GM23248 (cell line): ENCODE measurements at places on chromosomes 12 and 14.

GRCh38 chr14:22952418-22952817 lies 4.5 kb downstream of the HAUS4 start:
- no peak for DNase-seq

DNA sequence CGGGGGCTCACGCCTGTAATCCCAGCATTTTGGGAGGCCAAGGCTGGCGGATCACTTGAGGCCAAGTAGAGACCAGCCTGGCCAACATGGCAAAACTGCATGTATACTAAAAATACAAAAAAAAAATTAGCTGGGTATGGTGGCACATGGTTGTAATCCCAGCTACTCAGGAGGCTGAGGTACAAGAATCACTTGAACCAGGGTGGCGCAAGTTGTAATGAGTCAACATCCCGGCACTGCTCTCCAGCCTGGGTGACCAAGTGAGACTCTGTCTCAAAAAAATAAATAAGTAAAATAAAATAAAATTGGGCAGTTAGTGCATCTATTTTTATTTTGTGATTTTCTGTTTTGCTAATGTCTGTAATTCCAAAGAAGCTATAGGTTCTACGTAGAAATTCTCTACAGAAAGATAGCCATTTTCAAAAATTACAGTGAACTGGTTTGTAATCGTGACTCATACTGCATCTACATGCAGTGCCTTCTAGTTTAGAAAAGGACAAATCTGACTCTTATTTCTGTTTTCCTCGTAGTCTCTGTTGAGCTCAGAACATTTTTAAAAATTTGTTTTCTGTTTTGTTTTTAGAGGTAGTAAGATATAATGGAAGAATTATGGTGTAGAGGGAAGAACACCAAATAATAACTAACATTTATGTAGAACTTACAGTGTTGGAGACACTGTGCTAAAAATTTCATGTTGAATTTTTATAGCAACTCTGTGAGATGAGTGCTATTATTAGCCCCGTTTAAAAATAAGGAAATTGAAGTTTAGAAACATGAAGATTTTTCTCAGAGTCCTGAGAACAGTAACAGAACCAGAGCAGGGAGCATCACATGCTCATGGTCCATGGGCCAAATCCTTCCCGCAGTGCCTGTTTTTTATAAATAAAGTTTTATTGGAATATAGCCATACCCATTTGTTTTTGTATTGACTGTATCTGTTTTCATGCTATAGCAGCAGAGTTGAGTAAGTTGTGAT lies 201.2 kb downstream of the SYNE2 start:
- DNase-seq = peak; percentile 33

DNA sequence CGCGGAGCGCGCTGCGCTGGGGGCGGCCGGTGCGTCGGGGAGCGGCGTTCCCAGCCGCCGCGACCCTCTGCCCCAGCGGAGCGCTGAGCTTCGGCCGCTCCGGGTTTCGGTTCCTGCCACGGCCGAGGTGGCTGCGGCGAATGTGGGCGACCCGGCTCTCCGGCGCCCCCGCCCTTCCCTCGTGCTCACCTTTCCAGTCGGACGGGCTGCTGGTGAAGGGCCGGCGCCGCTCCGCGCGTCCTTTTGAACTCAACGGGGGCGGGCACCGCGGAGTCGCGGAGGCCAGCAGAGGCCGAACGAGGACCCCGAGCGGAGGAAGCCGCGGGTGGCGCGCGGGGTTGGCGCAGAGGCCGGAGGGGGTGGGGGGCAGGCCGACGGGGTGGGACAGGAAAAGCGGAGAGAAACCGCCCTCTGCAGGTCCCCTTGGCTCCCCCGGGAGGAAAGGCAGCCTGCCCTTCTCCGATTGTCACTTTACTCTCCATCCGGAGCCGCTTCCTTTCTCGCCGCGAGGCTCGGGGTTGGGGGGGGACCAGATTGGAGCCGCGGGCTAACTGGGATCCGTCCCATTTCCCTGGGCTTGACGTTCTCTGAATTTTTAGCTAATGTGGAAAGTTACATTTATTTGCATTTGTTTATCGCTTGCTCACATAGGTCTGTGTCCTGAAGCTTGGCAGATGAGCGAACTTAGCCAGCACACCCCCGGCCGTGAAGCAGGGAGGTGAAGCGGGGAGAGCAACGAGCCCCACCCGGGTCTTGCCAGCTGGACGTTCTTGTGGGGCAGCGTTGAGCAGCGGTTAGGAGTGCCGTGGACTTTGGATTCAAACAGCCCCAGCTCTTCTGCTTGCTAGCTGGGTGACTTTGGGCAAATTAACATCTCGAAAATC lies at the start of gene SMAGP:
Gene SMAGP (minus strand): TSS at position 349 of the 884 bp plus-strand sequence. CDS start 1,137 bp downstream, outside the sequence.
- DNase-seq = peak; percentile 66

GRCh38 chr12:1591543-1591942 lies 2.8 kb downstream of the FBXL14 start:
- peak; percentile 30 for DNase-seq

- no peak for DNase-seq
Observed at GRCh38 chr12:34295366-34296142, 273.3 kb downstream of the ALG10 start.

GRCh38 chr12:132344181-132344580 lies 14.8 kb upstream of the GALNT9 start:
- no peak for DNase-seq

- DNase-seq = peak; percentile 23
Observed at GRCh38 chr14:59184396-59184795, 4.1 kb upstream of the DAAM1 start.

- DNase-seq = peak; percentile 35
Observed at GRCh38 chr12:39902821-39903220, 203.1 kb downstream of the SLC2A13 start.

- DNase-seq = peak; percentile 86
Observed at GRCh38 chr12:124391340-124392261, 96.7 kb downstream of the RFLNA start.

DNA sequence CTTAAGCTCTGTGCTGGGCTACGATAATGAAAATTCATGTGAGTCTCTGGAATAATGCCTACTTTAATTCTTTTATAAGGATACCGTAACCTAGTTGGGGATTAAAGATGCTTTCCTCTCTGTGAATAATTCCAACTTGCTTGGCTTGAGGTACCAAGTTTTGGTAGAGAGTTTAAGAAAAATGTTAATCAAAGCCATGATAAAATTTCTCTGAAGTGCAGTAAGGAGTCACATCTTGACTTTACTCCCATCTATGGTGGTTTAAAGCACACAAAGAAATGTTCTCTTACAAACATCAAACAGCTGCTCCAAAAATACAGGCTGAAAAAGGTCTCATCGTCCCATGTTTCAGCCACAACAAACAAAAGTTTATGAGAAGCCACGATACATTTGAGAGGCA lies 284.8 kb upstream of the TBX3 start:
- no peak for DNase-seq

GRCh38 chr12:53651737-53652136 lies 24.1 kb downstream of the ATP5MC2 start:
- peak; percentile 16 for DNase-seq

- no peak for DNase-seq
Observed at GRCh38 chr14:20608383-20609110, 17.4 kb upstream of the RNASE12 start.

- DNase-seq = no peak
Observed at GRCh38 chr12:30145684-30146032, 361.9 kb upstream of the TMTC1 start.

DNA sequence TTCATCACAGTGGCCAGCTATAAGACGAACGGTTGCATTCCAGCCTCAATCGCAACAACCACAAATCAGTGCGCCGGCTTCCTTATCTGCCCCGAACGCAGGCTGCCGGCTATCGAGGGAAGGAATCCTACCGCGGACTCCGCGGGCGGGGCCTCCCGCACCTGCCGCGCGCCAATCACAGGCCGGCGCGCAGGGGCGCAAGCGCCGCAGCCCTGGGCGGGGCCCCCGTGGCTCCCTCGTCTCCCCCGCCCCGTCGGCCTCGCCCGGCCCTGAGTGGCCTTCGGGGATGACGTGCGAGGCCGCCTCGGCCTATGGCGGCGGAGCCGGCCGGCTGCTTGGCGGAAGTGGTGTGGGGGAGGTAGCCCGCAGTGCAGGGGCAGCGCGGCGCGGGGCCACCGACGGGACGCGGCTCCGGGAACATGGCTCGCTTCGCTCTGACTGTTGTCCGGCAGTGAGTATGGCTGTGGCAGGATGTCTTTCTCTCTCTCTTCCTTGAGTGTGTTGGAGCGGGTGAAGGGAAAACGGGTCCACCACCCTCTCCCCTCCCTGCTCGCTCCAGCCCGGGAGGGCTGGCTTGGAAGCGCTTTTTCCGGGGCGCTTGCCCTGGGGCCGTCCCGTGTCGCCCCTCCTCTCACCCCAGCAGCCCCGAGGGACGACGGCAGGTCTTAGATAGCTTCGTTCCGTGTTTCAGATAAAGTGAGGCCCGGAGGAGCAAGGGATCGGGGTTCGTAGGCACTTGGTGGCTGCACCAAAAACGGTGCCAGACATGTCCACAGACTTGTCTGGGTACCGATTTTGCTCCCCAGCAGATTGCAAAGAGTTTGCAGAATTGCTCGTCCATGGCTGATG lies at the start of gene TIGAR:
Gene TIGAR (plus strand): TSS at position 361 of the 849 bp plus-strand sequence. CDS start 59 bp downstream, at position 420.
- DNase-seq = peak; percentile 99

DNA sequence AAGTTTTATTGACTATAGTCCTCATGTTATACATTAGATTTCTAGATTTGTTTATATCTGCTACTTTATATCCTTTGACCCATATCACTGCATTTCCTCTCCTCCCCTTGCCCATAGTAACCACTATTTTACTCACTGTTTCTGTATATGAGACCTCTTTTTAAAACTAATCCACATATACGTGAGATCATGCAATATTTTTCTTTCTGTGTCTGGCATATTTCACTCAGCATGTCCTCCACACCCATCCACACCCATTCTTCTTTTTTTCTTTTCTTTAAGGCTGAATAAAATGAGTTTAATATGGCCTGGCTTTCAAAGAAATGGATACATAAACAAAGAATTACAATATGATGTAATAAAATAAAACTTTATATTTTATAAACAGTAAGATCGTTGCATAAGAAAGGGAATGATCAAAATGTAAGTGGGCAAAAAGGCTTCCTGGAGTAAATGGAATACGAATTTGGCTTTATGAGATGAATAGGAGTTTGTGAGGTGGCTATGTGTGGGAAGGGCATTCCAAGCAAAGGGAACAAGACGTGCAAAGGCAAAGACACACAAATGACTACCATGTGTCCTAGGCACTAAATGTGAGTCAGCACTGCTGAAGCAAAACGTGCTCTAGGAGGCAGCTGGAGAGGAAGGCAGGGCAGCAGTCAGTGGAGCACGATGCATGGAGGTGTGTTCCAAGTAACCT lies 53.2 kb upstream of the HIF1A start:
- DNase-seq = peak; percentile 90

- DNase-seq = no peak
Observed at GRCh38 chr14:94486883-94487282, 10.9 kb upstream of the SERPINA9 start.

- no peak for DNase-seq
Observed at GRCh38 chr12:68349220-68349621, 17.1 kb upstream of the MDM1 start.

GRCh38 chr14:84555493-84555892 lies 974.5 kb upstream of the FLRT2 start:
- DNase-seq = no peak

DNA sequence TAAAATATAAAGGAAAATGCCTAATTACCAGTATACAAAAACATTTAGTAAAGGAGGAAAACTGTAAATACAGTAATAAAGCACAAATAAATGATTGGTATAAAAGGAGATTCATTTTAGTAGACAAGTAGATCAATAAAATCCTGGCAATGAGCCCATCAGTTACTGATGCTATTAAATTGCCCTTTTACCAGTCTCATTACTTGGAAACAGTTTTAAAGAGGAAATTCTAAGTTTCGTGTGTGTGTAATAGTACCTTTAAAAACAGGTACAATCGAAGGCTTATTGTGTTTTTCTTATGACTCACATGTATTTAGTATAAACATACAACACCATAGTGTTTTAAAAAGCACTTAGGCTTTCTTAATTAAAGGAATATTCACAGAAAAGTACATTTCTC lies 46.4 kb upstream of the SYT10 start:
- DNase-seq = no peak

DNA sequence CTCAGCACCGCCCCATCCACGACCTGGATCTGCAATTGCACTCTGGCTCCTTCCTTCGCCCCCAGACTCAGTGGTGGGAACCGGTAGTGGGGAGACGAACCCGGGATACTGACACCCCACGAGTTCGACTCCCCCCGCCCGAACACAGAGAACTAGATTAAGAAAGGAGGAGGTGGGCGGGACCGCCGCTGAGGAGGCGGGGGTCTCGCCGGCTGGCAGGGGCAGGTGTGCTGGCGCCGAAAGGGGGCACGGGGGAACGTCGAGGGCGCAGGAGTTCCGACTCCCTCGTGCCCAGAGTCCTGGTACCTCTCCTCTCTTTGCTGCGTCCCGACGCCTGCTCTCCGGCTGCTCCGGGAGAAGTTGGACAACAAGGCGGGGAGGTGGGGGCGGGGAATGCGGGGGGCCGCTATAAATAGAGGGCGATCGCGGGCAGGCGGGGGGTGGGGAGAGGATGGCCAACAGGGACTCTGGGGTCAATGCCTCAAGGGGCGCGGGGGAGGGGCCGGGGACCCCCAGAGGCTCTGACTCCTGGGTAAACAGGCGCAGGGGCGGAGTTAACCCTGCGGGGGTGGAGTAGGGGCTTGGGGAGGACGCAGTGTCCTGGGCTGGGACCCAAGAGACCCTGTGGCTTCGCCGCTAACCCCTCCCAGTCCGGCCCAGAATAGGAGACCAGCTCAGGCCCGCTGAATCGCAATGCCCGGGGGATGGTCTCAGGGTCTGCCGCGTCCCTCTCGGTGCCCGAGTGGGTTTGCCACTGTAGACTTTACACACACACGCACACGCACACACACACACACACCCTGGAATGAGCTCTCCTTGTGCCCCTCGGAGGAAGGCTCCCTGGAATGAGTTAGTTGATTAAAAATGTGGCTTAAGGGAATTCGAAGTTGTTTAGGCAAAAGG lies 761 bp upstream of the NDRG2 start:
- no peak for DNase-seq
